ENCODE measurements at places on chromosomes 5 and 9.
A peak's percentile ranks its signal among the peaks of the same experiment; 100 is the strongest.

- no peak overlapping the region for H3K4me3 ChIP-seq
- H3K4me1 ChIP-seq, result no peaks in the 10 kb centered on the region
- no peaks in the 10 kb centered on the region for H3K36me3 ChIP-seq
- no peaks in the 10 kb centered on the region for H3K27me3 ChIP-seq
- H3K27ac ChIP-seq, result no peak overlapping the region
Measured at GRCh38 chr5:130216286-130216685, 312.0 kb downstream of the CHSY3 start.

DNA sequence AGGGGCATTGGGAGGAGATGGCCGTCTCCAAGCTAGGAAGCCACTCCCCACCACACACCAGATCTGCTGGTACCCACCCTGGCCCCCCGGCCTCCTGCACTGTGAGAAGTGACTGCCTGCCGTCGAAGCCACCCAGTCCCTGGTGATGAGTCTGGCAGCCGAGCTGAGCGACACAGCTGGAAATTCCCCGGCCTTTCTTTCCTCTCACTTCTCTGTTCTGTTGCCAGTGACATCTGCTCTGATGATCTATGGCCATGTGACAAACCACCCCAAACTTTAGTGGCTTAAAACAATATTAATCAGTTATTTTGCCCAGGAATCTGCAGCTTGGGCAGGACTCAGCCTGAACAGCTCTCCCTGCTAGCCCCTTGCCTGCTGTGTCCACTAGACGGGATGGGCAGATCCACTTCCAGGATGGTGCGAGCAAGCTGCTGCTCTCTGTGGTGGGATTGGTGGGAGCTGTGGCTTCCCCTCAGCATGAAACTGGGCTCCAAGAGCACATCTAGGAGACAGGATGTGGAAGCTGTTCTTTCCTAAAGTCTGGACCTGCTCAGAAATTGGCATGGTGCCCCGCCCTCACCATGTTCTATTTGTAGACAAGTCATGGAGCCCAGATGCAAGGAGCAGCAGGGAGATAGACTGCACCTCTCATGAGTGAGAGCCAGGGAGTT lies 211.2 kb downstream of the GADD45G start:
- DNase-seq, result no peak
- H3K4me1 ChIP-seq, result peaks cover 11% of the 10 kb centered on the region
- no peak overlapping the region for H3K4me3 ChIP-seq
- no peaks in the 10 kb centered on the region for H3K27me3 ChIP-seq

DNA sequence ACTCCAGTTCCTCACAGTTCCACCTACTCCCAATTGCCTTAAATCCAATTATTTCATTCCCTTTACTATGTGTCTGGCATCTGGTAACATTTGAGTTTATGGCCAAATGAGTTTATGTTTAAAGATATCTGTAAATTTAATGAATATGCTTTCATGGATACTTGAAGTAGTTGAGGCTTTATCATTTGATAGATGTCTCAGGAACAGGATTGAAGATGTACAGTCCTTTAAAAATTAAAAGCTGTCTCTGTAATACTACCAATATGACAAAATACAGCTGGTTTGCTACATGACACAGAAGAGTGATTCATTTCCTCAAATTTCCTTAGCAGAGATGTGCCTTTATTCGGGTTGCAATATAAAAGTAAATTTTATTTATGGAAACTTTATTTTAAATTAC lies 2326.0 kb upstream of the ACO1 start:
- no peak overlapping the region for H3K4me3 ChIP-seq
- H3K36me3 ChIP-seq, result no peaks in the 10 kb centered on the region
- no peaks in the 10 kb centered on the region for H3K4me1 ChIP-seq
- no peak overlapping the region for H3K27ac ChIP-seq
- DNase-seq, result no peak

DNA sequence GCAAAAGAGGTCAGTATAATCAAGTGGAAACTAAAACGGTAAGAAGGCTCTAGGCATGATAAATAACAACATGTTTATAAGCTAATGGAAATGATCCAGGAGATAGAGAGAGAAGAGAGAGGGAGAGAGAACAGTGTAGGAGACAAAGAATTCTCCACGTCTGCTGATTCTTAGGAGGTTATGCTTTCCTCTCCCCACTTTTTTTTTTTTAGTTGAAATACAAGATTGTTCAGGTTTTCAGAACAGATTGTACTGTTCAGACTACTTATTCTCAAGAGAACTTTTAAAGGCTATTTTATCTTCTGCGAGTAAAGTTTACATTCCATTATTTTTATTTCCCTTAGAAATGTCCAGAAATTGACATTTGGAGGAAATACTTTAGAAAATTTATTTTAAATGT lies 4.0 kb downstream of the CCDC192 start:
- no peaks in the 10 kb centered on the region for H3K4me1 ChIP-seq
- H3K36me3 ChIP-seq, result no peaks in the 10 kb centered on the region
- H3K4me3 ChIP-seq, result no peak overlapping the region
- DNase-seq, result no peak

- H3K27me3 ChIP-seq, result peaks cover 10% of the 10 kb centered on the region
- H3K4me3 ChIP-seq, result no peak overlapping the region
- H3K36me3 ChIP-seq, result no peaks in the 10 kb centered on the region
- no peak overlapping the region for H3K27ac ChIP-seq
Measured at GRCh38 chr9:113646491-113646890, 183.0 kb downstream of the RGS3 start.

DNA sequence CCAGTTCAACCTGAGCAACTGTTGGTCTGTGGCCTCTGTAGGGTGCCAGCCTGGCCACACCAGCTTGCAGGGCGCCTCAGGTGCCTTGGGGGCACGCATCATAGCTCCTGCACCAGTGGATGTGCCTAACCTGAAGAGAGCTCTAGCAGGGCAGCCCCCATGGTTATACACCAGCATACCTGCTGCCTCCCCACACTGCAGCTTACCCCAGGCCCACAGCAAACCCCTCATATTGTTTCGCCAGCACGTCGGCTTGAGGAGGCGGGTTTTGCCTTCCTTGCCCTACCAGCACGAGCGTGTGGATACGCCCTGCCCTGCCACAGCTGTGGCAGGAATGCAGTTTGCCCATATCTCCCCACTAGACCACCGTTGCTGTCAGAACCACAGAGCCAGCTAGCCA lies 435.9 kb downstream of the SLCO4C1 start:
- no peak overlapping the region for H3K4me3 ChIP-seq
- no peaks in the 10 kb centered on the region for H3K27me3 ChIP-seq
- no peak overlapping the region for H3K27ac ChIP-seq
- no peaks in the 10 kb centered on the region for H3K4me1 ChIP-seq

- no peaks in the 10 kb centered on the region for H3K27me3 ChIP-seq
- H3K36me3 ChIP-seq, result no peaks in the 10 kb centered on the region
Measured at GRCh38 chr9:121371495-121372061, 1.5 kb upstream of the STOM start.

GRCh38 chr9:108671794-108672193 lies 184.0 kb downstream of the ACTL7B start:
- H3K4me1 ChIP-seq, result no peaks in the 10 kb centered on the region
- H3K27me3 ChIP-seq, result no peaks in the 10 kb centered on the region
- H3K4me3 ChIP-seq, result no peak overlapping the region
- DNase-seq, result no peak
- no peak overlapping the region for H3K27ac ChIP-seq

GRCh38 chr9:76162086-76162730 lies 232.0 kb downstream of the RFK start:
- H3K4me3 ChIP-seq, result no peak overlapping the region
- no peak for DNase-seq
- H3K4me1 ChIP-seq, result no peaks in the 10 kb centered on the region

DNA sequence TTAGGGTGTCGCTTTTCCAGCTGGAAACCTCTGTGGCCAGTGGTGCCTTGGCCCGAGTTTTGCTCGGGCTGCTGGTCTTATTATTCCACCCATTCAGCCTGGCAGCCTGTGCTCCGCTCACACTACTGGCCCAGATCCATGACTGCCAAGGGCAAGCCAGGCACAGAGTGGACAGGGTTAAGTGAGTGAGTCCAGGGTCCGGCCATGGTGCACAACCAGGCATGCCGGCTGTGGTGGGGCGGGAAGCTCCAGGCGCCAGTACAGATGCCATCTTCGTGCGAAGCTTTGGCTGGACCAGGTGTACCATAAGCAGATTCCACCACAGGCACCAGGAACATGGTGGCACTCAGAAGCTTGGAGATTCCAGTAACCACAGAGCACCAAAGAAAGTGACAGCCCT lies 580.2 kb upstream of the FAM174A start:
- DNase-seq, result no peak
- no peaks in the 10 kb centered on the region for H3K4me1 ChIP-seq
- H3K36me3 ChIP-seq, result no peaks in the 10 kb centered on the region
- no peak overlapping the region for H3K4me3 ChIP-seq
- no peak overlapping the region for H3K27ac ChIP-seq
- no peaks in the 10 kb centered on the region for H3K27me3 ChIP-seq

- peak; percentile 73 for DNase-seq
- H3K4me1 ChIP-seq, result peaks cover 29% of the 10 kb centered on the region
- peak within 1 kb of the TSS; percentile 90 for H3K4me3 ChIP-seq
- H3K27me3 ChIP-seq, result peaks cover 31% of the 10 kb centered on the region
- H3K36me3 ChIP-seq, result no peaks in the 10 kb centered on the region
- H3K27ac ChIP-seq, result peak within 1 kb of the TSS; percentile 41
Measured at GRCh38 chr9:104927912-104928740, at the start of gene ABCA1. TSS of gene ABCA1 (minus strand) at chr9:104928155. CDS start at chr9:104903679, 24,476 bp downstream.

DNA sequence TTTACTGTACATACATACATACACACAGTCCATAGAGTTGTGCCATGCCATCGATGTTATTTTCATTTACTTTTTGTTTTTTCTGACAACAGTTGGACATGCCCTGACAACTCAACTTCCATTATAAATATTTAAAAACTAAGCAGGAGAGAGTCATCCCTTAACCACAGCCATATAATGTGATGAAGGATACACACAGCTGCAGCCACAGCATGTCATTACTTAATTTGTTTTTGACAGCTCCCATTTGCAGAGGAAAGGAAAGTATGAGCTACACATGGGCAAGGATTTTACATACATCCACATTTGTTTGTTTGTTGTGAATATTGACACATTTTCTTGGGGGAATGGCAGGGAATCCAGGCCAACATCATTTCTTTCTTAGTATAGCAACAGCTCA lies 91.5 kb upstream of the TUT7 start:
- no peaks in the 10 kb centered on the region for H3K4me1 ChIP-seq
- no peak overlapping the region for H3K4me3 ChIP-seq
- DNase-seq, result no peak
- no peak overlapping the region for H3K27ac ChIP-seq
- H3K36me3 ChIP-seq, result no peaks in the 10 kb centered on the region

- H3K27me3 ChIP-seq, result peaks cover 34% of the 10 kb centered on the region
- no peak overlapping the region for H3K4me3 ChIP-seq
- H3K36me3 ChIP-seq, result no peaks in the 10 kb centered on the region
- no peak overlapping the region for H3K27ac ChIP-seq
- peak; percentile 27 for DNase-seq
Measured at GRCh38 chr9:89593727-89594427, 10.9 kb upstream of the GADD45G start.

GRCh38 chr9:107226421-107226820 lies 56.7 kb upstream of the RAD23B start:
- H3K27me3 ChIP-seq, result no peaks in the 10 kb centered on the region
- no peak overlapping the region for H3K4me3 ChIP-seq
- H3K27ac ChIP-seq, result no peak overlapping the region
- H3K36me3 ChIP-seq, result no peaks in the 10 kb centered on the region

DNA sequence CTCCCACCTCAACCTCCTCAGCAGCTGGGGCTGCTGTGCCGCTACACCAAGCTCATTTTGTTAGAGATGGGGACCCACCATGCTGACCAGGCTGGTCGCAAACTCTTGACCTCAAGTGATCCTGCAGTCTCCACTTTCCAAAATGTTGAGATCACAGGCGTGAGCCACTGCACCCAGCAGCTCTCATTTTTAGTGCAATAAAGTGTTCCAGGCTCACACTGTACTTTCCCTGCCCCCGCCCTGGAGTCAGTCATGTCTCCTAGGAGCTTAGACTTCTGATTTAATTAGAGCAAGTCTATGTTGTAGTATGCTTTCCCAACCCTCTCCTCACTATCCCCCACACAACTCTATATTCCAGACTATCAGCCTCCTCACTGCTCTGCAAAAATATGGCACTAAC lies 238.0 kb upstream of the ACTBL2 start:
- H3K4me3 ChIP-seq, result no peak overlapping the region
- DNase-seq, result no peak
- H3K27ac ChIP-seq, result no peak overlapping the region
- no peaks in the 10 kb centered on the region for H3K36me3 ChIP-seq

DNA sequence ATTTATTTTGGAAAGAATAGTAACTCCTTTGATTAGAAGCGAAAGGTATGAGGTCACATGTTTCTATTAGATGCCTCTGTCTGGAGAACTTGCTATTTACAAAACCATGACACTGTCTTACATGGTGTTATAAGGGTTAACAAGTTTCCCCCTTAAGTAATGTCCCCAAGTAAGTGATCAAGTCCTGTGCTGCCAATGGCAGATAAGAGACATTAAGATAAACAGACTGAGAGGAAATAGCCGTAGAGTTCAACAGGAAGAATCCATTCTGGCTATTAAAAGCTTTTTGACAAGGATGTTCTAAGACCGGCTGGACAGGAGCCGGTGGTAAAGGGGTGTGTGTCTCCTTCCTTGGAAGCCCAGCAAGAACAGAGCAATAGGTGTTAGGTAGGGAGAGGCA lies 257.5 kb downstream of the GADD45G start:
- H3K4me1 ChIP-seq, result no peaks in the 10 kb centered on the region
- H3K27me3 ChIP-seq, result peaks cover 3% of the 10 kb centered on the region
- no peak overlapping the region for H3K27ac ChIP-seq
- no peaks in the 10 kb centered on the region for H3K36me3 ChIP-seq
- DNase-seq, result no peak

DNA sequence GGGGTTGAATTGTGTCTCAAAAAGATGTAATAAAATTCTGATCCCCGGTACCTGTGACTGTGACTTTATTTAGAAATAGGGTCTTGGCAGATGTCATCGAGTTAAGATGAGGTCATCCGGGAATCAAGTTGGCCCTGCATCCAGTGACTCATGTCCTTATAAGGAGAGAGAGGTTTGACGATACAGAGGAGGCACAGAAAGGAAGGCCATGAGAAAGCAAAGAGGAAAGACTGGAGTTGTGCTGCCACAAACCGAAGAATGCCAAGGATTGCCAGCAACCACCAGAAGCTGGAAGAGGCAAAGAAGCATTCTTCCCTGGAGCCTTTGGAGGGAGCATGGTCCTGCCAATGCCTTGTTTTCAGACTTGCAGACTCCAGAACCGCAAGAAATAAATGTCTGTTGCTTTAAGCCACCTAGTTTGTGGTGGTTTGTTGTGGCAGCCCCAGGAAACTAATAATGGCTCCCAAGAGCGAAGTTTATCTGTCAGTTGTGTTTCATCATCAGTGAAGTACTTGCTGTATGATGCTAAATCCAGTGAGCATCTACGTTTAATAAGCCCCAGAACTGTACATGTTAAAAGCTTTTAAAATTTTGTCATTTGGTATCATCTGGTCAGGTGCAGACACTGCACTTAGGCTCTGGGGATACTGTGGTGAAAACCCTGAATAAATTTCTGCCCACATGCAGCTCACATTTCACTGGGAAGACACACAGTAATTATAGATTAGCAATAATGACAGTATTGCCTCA lies 114.8 kb downstream of the TLE4 start:
- DNase-seq, result no peak
- H3K4me3 ChIP-seq, result no peak overlapping the region
- no peaks in the 10 kb centered on the region for H3K36me3 ChIP-seq

- no peak for DNase-seq
- no peak overlapping the region for H3K27ac ChIP-seq
- H3K4me1 ChIP-seq, result peaks cover 3% of the 10 kb centered on the region
- H3K4me3 ChIP-seq, result no peak overlapping the region
- H3K27me3 ChIP-seq, result no peaks in the 10 kb centered on the region
Measured at GRCh38 chr5:96905864-96906263, 29.6 kb downstream of the ERAP2 start.

- no peak for DNase-seq
- H3K4me1 ChIP-seq, result peaks cover 10% of the 10 kb centered on the region
- H3K27me3 ChIP-seq, result peaks cover 14% of the 10 kb centered on the region
- H3K36me3 ChIP-seq, result no peaks in the 10 kb centered on the region
- H3K4me3 ChIP-seq, result no peak overlapping the region
Measured at GRCh38 chr9:37908698-37909186, 4.8 kb upstream of the SLC25A51 start.
